Fibroblast of mammary gland (primary cell): ENCODE measurements at places on chromosomes 5 and 9.

- no peak for DNase-seq
Observed at GRCh38 chr5:30104872-30105596, 1088.5 kb upstream of the CDH6 start.

DNA sequence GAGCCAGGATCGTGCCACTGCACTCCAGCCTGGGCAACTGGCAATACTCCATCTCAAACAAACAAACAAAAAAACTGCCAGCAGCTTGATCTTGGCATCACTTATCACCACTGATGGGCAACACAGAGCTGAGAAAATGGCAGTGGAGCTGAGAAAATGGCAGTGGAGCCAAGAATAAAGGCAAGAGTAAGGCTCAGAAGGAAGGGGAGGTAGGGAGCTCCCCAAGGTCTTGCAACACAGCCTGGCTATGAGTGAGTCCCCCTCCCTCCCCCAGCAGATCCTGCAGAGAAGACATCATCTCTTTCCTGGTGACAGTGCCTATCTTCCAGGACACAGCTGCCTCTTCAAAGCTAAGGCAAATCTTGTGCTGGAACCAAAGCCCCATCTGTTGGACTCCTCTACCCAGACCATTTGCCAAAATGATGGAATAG is 70.3 kb downstream of the UGCG start:
- DNase-seq: peak; percentile 81

- DNase-seq: no peak
Observed at GRCh38 chr5:176541338-176542134, 4.3 kb upstream of the RNF44 start.

- no peak for DNase-seq
Observed at GRCh38 chr5:21221616-21222015, 1233.6 kb upstream of the CDH18 start.

DNA sequence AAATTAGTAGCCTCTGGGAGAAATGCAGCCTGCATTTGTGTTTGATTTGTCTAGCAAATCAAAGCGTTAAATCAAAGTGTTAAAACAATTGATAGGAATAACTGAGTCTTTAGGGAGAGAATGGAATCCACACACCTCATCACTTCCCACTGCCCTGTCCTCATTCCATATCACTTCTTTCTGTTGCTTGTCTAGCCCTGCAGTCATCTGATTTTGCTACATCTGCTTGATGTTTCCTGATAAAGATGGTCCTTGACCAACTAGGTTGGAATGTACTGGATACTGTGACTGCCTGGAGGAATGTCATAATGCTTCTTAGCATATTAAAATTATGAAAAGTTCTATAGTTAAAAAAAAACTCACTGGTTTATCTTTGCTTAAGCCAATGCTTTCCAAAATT is 119.9 kb downstream of the DOCK2 start:
- no peak for DNase-seq

- peak; percentile 7 for DNase-seq
Observed at GRCh38 chr5:11596185-11596584, 308.1 kb downstream of the CTNND2 start.

GRCh38 chr5:167513381-167513780 is 778.1 kb upstream of the WWC1 start:
- no peak for DNase-seq

GRCh38 chr9:87883990-87884389 is 1.3 kb downstream of the SPATA31E1 start:
- DNase-seq: no peak

- no peak for DNase-seq
Observed at GRCh38 chr9:99725852-99726251, 95.8 kb upstream of the NR4A3 start.

GRCh38 chr5:94808497-94808896 is 190.0 kb downstream of the SLF1 start:
- DNase-seq: no peak

- DNase-seq: no peak
Observed at GRCh38 chr9:18969128-18969527, 63.9 kb downstream of the SAXO1 start.

DNA sequence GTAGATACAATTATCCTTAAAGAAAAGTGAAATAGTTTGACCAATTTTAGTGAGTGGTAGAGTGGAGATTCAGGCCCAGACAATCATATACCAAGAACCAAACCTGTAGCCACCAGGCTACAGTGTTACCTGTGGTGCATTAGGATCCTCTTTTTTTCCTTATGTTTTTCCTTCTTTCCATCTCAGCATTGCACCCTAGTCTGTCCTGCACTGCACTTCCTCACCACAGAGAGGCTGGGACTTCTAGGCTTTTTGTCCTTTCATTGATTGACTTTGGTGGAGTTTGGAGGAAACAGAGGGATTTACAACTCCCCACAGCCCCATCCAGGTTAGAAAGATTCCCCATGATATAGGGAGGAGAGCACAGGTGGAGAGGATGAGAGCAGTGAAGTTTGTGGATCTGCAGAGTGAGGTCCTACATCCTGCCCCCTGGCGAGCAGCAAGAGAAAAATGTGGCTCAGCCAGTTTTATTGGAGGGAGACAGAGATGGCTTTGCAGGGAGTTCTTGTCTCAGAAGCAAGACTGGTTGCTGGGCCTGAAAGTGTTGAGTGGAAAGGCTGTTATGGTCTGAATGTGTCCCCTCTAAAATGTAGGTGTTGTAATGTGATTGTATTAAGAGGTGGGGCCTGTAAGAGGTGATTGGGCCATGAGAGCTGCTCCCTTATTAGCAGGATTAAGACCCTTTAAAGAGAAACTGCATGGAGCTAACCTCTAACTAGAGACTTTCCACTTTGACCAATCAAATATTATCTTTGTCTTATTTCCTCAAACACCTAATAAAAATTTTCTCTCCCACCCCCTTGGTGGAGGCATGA is 36.2 kb downstream of the KIF4B start:
- DNase-seq: no peak

DNA sequence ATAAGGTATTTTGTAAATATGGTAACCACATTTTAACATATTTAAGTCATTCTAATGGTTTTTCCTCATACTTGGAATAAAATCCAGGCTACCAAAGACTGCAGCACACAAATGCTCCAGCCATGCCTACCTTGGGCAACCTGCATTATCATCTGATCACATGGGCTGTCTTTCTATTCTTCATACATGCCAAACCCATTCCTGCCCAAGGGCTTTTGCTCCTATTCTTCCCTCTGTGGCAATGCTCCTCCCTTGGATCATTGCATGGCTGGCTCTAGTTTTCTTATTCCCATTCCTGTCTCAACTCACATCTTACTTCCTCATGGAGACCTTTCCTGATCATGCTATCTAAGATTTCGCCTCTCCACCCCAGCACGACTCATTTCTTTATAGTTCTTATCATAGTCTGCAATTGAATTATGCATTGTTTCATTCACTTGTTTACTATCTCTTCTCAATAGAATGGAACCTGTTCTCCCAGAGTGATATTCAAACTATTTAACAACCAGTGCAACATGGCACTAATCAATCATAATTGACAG is 54.9 kb upstream of the C5orf46 start:
- DNase-seq: no peak

DNA sequence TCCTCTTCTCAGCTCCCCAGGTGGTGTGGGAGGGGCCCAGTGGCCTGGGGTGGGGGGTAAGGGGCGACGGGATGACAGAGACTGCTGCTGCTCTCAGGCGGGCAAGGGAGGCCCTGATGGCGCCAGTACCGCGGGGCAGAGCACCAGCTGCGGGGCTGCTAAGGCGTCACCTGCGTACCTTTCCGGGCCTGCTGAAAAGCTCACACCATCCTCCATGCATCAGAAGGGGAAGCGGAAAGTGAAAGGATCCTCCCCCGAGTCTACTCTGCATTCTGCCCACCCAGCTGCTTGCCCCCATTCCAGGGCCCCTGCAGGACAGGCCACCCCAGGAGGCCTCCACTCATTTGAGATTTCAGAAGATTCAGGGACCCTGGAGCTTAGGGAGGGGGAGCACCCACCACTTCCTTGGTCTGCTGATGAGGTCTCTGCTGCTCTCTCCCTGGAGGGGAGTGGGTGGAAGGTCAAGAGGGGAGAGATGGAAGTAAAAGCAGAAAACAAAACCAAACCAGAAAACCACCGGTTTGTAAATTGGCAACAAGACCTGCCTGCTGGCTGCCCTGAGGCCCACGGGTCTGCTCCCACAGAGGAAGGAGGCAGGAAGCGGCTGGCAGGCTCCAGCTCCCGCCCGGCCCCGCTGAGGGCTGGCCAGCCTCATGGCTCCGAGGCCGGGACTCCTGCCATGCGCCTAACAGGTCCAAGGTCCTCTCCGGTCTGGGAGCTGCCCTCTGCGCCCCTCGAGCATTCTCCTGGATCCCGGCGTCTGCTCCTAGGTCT is 33.6 kb downstream of the PRRT1B start:
- DNase-seq: no peak

GRCh38 chr9:128124873-128125579 is 2.5 kb downstream of the PTGES2 start:
- peak; percentile 66 for DNase-seq
